Stimulated activated CD4-positive, alpha-beta T cell treated with anti-CD3 and anti-CD28 coated beads, Interleukin-1b, Interleukin-23, amount 100 ng/mL, for 4 hours (primary cell): ENCODE measurements at places on chromosomes 7 and 10.

DNA sequence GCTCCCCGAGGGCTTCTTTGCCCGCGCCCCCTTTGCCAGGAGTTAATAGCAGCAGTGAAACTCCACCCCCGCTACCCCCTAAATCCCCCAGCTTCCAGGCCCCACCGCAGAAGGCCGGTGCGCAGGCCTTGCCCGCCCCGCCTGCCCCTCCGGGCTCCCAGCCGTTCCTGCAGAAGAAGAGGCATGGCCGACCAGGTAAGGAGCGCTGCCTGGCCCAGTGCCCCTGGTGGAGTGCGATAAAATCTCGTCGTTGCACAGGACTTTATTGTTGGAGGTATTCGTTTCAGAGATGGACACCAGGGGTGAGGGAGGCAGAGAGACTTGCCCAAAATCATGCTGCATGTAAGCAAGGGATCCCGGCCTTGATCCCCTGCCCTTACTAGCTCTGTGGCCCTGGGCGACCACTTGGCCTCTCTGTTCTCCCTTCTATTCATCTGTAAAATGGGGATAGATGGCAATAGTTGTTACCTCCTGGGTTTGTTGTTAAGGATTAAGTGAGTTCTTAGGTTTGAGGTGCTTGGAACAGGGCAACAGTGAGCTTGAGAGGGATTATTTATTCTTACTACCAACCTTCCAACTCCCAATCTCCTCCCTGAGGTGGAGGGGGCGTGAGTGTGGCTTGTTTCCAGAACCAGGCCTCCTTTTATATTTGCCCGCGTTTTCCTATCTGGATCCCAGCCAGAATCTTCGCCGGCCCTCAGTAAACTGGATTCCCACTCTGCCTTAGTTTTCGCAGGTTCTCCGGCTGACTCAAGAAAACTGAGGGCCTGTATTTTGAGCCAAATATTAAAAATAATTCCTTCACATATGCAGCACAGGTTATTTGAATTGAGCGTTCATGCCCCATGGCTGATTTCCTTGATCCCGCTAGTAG lies 78.3 kb downstream of the WIPF3 start:
- DNase-seq: no peak

DNA sequence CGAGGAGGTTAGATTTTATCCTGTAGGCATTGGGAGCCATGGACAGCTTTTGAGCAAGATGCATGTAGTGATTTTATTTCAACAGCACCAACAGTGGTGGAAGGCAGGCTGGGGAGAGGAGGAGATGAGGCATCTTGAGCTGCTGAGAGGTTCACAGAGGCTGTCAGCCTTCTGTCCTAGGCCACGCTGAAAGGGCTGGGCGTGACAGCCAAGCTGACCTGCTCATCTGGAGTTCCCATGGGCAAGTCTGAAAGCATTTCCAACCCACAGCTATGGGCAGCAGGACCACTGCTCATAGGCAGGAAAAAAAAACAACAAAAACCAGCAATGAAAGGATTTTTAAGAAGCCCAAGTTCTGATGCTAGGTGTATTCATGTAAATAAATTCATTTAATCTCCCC lies 7.7 kb downstream of the NEURL1 start:
- no peak for DNase-seq

DNA sequence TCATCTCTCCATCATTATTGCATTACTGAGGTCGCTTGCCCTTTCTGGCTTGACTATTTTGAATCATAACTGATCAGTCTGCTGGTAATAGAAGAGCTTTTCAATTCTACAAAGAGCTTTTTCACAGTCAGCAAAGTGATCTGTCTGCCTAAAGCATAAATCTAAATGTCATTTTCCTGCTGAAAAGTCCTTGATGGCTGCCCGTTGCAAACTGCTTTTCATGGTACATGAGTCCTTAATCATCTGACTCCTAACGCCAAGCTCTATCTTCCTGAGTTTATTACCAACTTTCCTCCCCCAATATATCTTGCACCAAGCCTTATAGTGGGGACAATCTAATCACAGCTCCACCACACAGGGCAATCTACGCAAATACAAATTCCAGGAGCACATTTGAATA lies 39.8 kb downstream of the THSD7A start:
- DNase-seq: no peak

- DNase-seq: no peak
Measured at GRCh38 chr7:134850066-134850465, 70.6 kb downstream of the CALD1 start.

GRCh38 chr7:139124084-139124914 lies 14.8 kb upstream of the ZC3HAV1 start:
- no peak for DNase-seq

GRCh38 chr7:150976529-150977381 lies 1.4 kb downstream of the KCNH2 start:
- no peak for DNase-seq

DNA sequence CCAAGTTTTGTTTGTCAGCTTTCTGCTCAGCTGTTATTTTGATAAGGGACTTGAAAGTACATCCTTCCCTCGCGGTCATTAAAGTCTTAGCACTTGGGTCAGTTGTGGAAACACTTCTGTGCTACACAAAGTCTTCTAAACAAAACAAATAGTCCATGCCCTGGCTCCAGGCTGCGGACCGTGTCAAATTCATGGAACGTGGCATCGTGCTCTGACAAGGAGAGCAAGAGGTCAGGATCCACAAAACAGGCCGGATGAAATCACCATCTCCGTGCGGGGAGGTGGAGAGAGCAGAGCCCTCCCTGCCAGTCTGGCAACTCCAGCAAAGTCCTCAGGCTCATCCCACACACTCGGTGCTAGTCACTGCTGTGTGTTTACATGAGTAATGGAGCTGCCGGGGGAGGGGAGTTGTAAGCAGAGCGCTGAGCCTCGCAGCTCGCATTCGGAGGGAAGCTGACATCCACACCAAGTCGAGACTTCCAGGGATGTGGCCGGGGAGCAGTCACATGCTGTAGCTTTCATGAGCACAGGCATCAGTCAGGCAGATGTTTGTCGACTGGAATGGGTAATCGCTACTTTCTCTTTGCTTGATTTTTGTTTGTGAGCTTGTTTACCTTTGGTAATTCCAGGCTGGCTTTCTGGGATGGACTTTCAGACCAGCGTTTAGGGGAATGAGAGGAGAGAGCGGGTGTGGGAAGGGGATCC lies 147.6 kb downstream of the ARID5B start:
- peak; percentile 58 for DNase-seq

GRCh38 chr10:103019425-103019824 lies 101.3 kb downstream of the CNNM2 start:
- DNase-seq: no peak
